ENCODE measurements at places on chromosomes 2 and 18.

DNA sequence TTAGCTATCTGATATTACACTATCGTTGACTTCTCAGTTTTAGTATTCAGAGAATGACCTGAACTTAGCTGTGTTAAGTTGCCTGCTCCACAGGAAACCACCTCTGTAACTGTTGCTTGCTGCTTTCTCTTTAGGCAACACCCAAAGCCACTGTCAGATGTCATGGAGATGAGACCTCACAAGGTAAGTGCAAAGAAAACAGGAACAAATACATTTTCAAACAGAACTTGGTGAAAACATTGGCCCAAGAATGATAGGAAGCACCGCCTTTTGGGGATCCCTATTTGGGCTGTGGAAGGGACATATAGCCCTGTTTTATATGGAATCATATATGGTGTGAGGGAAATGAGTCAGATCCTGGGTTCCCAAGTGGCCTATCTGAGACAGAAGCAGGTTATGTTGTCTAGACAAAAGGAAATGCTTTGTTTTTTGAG is 143.4 kb downstream of the UBE2E3 start:
- DNase-seq, result no peak

DNA sequence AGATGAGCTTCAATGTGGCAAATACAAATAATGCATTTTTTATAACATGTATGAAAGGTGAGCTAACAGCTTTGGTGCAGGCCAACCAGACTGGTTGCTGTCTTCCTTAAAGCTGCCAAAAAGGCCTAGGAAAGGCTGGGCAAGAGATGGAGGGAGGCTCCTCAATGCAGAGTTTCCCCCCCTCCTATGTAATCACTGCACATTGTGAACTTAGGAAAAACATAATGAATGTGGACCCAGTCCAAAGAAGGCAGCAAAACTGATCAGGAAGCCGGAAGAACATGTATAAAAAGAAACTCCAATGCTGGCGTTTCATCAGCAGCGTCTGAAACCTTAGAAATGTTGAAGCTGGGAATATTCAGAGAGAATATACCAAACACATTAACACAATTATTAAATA is 84.2 kb upstream of the LYPD6 start:
- DNase-seq, result no peak

GRCh38 chr2:168536925-168537466 is 80.9 kb downstream of the CERS6 start:
- DNase-seq, result no peak

- no peak for DNase-seq
Measured at GRCh38 chr2:74297391-74297790, 45.8 kb downstream of the SLC4A5 start.

DNA sequence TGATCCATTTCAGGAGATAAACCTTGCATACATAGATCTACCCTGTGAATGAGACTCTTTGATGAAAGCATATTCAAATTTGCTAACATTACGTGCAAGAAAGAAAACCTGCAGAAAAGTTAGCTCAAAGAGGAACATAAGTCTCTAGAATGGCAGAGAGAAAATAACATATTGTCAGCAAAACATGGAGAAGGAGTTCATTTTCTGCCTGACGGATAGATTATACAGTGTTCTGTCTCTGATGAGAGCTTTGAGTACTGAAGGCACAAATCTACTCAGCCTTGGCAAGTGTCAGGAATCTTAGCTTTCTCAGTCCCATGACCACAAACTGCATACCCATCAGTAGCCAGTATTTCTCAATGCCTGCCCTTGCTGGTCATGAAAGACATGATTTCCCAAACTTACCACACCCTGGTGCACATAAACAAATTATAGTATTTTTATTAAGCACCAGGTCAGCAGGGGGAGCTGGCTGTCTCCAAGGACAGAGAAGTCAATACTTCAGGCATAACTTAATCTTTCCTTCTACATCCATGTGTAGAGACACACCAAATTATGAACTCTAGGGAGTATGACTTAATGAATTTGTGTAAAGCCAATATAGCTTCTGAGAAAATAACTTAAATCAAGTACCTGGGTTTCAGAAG is 401.2 kb upstream of the SOX11 start:
- no peak for DNase-seq

GRCh38 chr2:9074930-9075329 is 71.4 kb upstream of the MBOAT2 start:
- no peak for DNase-seq

DNA sequence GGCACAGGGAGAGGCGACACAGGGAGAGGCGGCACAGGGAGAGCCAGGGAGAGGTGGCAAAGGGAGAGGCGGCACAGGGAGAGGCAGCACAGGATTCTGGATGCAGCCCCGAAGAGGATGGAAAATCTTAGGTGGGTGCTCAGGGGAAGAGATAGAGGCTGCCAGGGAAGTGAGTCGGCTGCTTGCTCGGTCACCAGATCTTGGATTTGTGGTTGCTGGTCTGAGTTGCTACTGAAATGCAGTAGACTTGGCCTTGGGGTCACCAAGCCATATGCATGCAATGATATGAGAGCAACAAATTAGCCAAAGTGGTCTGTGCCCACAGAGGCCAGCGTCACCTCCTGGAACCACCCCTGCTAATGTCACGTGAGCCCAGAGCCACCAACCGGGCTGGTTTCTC is 117.2 kb upstream of the SALL3 start:
- no peak for DNase-seq

DNA sequence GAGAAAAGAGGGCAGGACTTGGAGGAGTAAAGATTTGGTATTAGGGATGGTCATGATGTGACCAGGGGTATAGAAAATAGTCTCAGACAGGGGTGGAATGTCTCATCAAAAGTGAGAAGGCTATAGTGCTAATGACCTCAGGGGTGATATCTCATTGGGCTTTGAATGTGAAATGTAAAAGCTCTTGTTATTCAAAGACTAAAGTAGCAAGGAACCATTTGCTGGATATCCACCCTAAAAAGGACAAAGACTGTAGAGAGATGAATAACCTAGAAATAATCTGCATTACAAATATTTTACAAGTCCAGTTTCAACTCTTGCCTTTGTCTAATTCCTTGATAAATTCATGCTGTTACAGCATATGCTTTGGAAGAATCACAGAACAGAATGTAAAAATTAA is 224.4 kb downstream of the ICOS start:
- DNase-seq, result no peak

- DNase-seq, result no peak
Measured at GRCh38 chr2:143720095-143720664, 591.0 kb downstream of the ARHGAP15 start.

GRCh38 chr18:62802523-62802922 is 87.2 kb downstream of the PHLPP1 start:
- DNase-seq, result no peak

DNA sequence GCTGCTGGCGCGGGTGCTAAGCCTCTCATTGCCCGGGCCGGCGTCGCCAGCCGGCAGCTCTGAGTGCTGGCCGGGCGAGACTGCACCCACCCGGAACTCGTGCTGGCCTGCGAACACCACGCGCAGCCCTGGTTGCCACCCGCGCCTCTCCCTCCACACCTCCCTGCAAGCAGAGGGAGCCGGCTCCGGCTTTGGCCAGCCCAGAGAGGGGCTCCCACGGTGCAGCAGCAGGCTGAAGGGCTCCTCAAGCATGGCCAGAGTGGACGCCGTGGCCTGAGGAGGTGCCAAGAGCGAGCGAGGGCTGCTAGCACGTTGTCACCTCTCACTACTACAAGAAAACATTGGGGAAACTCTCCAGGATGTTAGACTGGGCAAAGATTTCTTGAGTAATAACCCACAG is 98.6 kb downstream of the SPIRE1 start:
- DNase-seq, result no peak

- no peak for DNase-seq
Measured at GRCh38 chr18:76995896-76996295, 136.7 kb downstream of the MBP start.

DNA sequence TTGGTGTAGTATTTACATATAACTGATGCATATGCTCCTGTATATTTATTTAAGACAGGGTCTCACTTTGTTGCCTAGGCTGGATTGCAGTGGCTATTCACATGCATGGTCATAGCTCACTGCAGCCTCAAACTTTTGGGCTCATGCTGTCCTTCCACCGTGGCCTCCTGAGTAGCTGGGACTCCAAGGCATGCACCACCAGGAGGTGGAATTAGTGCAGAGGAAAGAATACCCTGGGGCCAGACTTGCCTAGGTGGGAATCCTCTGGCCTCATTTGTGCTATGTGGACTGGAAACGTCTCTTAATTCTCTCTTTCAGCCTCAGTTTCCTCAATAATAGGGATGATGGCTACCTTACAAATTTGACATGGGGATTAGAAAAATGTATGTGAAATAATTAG is 2.3 kb downstream of the CEP192 start:
- DNase-seq, result no peak

DNA sequence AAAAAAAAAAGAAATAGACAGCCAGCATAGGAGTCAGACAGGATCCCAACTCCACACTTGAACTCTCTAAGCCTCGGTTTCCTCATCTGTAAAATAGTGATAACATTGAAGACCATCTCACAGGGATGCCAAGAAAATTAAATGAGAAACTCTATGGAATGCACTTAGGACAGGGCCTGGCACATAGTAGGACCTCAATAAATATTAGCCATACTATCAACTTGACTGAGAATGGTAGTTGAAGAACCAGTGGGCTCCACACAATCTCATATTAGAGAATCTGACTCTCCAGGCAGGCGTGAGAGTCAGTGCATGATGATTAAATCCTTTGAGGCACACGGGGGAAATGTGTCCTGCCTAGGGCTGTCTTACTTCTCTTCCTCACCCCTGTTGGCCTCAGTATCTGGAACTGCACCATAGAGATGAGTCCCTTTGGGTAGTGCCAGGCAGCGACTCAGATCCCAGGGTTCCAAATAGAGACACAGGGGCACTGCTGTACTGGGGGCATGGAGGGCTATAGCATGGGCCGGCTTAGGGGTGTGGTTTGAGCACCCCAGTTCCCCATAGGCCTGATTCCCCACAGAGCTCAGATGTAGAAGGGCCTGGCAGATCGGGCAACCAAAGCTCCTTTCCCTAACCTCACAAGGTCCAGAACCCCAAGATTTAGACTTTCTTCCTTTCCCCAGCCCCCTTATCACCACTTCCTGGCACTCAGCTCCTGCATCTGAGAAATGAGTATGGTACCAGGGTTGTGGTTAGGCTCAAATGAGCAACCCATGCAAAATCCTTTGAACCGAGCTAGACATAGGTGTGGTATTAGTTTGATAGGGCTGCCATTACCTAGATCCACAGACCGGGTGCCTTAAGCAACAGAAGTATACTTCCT is 51.3 kb upstream of the CAB39 start:
- no peak for DNase-seq

- DNase-seq, result no peak
Measured at GRCh38 chr2:21288299-21288698, 164.5 kb downstream of the TDRD15 start.

GRCh38 chr2:32905270-32905669 is 41.5 kb upstream of the LTBP1 start:
- no peak for DNase-seq

DNA sequence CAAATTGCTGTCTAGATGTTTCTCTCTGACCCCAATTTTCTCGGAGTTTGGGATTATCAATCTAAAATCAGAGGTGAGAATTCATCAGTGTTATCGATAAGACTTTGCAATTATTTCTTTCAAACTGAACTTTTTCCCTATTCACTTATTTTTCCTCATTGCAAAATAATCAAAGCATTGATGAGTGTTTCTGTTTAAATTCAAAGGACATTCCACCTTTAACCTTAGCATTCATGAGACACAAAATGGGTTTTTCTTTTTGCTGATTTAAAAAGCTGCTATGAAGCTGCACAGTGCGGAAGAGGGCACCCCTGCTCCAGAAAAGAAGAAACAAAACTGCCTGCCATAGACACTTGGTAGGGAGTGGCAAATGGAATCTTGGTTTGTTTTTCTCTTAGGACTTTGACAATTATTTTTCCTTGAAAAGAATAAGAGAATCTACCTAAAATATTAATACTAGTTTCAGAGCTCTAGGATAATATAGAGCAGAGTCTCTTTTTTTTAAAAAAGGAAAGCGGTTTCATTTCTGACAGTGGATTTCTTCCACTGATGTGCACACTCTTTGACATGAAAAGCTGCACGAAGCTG is 203.4 kb downstream of the TGIF1 start:
- DNase-seq, result no peak

GRCh38 chr2:127570282-127571250 is 35.1 kb downstream of the MYO7B start:
- no peak for DNase-seq

- DNase-seq, result no peak
Measured at GRCh38 chr2:219291910-219292490, 12.8 kb downstream of the DNAJB2 start.

DNA sequence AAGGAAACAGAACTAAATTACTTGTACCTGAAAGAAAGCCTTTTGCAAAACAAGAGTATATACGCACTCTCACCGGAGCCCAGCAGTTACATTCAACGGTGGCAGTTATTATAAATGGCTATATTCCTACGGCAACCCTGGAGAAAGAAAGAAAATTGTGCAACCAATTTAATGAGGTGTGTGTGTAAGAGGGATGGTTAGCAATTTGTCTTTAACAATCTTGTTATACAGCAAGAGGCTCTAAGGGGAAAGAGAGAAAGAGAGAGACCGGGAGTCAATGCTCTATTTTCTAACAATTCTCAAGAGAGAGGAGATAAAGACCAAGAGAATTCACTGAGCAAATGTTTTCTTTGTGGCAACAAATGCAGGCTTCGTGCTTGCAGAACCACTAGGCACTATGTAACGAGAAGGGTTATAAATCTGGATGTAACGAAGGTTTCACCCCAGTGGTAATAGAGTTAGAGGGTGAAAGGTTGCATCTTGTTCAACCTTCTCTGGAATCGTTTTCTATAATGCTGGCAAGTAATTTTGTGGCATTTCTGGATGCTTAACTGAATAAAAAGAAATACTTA is 359.1 kb upstream of the SPRED2 start:
- DNase-seq, result no peak

DNA sequence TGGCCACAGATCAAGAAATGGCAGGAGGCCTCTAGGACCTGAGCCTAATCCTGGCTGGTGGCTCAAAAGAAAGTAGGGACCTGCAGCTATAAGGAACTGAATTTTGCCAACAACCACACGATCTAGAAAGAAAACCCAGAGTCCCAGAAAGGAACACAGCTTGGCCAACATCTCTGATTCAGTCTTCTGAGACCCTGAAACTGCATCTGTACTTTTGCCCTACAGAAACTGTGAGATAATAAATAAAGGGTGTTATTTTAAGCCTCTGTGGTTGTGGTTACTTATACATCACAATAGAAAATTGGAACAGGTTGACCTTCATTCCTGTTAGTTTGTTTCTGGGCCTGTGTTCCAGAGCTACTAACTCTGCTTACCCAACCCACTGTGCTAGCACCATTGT is 356.8 kb upstream of the ST6GAL2 start:
- no peak for DNase-seq
